IMR-90 (cell line): ENCODE measurements at places on chromosomes 3 and 15. TPM values are rescaled to one million over a fixed set of nuclear protein-coding genes. Genes with fewer than 3 reads are reported as not detected.

Gene TTC14
- total RNA-seq: 23.1 and 38.5 TPM in 2 replicates

Gene GOLGA8J
- under 0.01 TPM in 1 of 2 replicates, not detected in the other for total RNA-seq

Gene LMAN1L
- not detected in 2 replicates for total RNA-seq

Gene DNAJC17
- 58.3 and 107 TPM in 2 replicates for total RNA-seq

- peak; percentile 15 for DNase-seq
Observed at GRCh38 chr3:16945330-16945729, 60.6 kb downstream of the PLCL2 start.

- DNase-seq: no peak
Observed at GRCh38 chr3:78260388-78260787, 1220.5 kb downstream of the ROBO2 start.

DNA sequence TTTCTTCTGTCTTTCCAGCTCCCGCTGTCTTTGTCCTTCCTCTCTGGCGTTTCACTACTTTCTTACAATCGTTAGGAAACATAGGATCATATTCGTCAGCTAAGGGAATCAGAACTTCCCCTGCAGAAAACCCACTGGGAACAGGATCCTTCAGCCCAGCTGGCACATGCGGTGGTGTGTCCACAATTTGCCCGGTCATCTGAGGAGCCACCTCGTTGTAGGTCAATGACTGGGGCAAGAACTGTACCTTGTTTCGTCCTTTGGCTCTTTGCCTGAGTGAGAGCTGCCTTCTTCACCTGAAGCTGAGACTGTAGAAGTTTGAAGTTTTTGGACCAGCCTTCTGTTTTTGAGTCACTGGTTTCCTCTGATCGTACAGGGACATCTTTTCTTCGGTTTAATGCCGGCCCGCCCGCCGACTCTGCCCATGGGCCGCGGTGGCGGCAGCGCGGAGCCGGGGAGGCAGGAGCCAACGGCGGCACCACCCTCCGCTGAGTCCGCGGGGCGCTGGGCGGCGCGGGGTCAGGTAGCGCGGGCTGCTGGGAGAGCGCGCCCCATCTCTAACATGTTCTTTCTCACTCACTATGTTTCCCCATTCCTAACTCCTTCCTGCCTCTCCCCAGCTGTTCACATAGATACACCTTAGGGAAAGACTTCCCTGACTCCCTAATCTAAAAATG is 214.1 kb upstream of the NANOGP8 start:
- no peak for DNase-seq
